ENCODE measurements at places on chromosomes 16 and 17.

DNA sequence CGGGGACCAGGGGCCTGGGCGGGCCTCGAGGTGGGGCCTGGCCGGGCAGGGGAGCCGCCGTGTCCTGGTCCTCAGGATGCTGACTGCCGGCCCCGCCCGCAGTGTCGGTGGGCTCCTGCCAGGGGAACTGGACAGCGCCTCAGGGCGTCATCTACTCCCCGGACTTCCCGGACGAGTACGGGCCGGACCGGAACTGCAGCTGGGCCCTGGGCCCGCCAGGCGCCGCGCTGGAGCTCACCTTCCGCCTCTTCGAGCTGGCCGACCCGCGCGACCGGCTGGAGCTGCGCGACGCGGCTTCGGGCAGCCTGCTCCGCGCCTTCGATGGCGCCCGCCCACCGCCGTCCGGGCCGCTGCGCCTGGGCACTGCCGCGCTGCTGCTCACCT lies 2.3 kb upstream of the PAQR4 start:
- DNase-seq, result no peak

DNA sequence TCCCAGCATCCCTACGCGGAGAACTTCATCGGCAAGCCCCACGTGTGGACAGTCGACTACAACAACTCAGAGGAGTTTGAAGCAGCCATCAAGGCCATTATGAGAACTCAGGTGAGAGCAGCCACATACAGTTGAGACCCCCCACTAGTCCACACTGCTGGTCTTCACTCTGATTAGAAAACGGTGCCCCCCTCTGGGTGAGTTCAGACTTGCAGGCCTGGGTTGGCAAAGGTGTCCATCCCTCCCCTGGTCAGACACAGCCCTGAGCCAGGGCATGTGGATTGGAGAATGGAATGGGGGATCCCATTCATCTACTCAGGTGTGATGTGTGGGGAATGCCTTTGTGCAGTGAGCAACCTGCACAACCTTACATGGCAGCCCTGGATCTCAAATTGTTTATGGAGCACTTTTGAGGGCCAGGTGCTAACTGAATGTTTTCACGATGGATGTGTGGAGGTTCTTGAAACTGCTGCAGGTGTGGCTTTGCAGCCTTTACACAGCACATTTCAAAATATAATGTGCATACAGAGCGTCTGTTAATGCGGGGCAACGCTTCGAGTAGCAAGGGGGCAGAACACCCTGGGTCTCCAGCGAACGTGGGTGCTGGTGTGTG lies 72.6 kb downstream of the MGAT5B start:
- DNase-seq, result no peak

DNA sequence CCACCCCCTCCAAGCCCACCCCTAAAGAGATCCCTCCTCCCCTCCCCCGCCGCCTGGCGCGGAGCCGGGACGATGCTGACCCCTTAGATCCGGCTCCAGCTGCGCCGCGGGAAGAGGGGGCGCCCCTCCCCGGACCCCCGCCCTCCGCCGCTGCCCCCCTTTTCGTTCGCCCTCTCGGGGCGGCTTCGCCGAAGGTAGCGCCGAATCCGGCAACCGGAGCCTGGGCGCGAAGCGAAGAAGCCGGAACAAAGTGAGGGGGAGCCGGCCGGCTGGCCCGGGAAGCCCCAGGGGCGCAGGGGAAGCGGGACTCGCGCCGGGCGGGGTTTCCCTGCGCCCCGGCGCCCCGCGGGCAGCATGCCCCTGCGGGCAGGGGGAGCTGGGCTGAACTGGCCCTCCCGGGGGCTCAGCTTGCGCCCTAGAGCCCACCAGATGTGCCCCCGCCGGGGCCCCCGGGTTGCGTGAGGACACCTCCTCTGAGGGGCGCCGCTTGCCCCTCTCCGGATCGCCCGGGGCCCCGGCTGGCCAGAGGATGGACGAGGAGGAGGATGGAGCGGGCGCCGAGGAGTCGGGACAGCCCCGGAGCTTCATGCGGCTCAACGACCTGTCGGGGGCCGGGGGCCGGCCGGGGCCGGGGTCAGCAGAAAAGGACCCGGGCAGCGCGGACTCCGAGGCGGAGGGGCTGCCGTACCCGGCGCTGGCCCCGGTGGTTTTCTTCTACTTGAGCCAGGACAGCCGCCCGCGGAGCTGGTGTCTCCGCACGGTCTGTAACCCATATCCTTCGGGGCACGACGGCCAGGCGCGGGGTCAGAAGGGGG lies 623 bp downstream of the CACNA1G start:
- DNase-seq, result no peak

DNA sequence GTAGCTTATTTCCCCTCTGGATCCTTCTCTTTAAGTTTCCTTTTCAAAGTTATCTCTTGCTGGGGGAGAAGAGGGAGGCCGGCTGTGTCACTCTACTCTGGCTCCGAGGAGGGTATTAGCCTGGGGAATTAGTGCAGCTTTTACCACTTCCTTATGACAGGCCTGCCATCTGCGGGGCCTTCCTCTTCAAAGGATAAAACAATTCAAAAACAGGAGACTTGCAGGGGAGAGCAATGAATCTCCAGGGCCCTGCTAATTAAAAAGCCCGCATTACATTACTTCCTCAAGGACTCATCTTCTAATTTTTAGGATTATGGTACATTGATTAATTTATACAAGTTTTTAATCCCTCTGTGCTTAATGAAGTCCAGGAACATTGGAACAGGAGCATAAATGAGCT lies 190.9 kb upstream of the CDH5 start:
- DNase-seq, result no peak

GRCh38 chr17:27576477-27577083 lies 54.4 kb upstream of the LGALS9 start:
- DNase-seq, result no peak

DNA sequence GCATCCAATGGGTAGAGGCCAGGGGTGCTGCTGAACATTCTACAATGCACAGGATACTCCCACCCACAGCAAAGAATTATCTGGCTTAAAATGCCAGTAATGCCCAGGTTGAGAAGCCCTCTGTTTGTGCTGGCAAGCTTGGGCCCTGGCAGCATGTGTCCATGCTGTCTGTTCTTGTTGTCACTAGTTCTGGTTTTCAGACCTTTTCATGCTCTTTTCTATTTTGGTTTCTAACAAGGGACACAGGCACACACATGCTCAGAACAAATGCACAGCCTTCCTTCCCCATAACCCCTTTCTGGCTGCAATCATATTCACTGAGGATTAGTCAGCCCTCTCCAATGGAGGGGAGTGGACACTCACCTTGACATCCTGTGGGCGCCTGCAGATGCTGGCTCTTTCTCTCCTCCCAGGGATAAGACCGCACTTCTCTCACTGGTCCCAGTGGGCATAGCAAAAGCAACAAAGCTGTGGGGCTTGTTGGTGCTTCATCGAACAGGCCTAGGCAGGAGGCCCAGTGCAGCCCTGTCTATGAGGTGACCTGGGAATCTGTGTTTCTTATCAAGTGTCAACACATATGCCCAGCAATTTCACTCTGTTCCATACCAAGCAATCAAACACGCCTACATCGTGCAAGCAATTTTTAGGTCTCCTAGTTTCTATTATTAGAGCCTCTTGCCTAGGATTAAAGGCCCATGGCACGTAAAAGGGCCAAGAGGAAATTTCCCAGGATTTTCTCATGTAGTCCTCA lies 271.1 kb upstream of the CCL2 start:
- no peak for DNase-seq
